ENCODE measurements at places on chromosomes 7 and 10. TPM values are rescaled to one million over a fixed set of nuclear protein-coding genes. Genes with fewer than 3 reads are reported as not detected.

DNA sequence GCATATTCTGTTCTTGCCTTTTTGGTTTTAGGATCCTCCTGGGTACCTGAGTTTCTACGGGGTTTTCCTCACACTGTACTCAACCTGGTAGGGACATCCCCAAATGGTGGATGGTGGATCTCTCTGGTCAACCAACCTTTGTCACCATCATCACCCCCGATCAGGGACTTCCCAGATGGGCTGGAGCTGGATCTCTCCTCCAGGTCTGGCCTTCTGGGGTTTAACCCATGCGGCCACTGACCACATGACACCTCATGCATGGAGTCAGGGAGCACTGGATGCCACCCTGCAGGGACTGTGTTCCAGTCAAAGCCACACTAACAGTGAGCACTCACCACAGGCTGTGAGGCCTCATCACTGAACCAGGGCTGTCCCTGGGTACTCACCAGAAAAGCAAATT lies 80.0 kb downstream of the CELF2 start:
- DNase-seq = no peak

DNA sequence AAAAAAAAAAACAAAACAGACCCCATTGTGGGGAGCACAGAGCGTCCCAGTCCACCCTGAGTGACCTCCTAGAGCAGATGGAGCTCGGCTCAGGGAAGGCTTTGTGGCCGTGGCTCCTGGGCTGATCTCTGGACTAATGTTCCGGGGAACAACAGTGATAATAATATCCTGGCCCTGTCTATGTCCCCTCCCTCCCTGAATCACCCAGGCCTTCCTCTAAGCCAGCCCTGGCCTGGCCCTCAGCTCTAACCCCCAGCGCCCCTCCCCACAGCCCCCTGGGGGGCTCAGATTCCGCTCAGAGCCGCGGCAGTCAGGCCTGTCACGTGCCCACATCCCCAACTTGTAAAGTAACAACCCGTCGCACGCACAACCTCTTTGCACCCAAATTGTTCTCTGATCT lies 48.3 kb downstream of the MICALL2 start:
- DNase-seq = no peak

DNA sequence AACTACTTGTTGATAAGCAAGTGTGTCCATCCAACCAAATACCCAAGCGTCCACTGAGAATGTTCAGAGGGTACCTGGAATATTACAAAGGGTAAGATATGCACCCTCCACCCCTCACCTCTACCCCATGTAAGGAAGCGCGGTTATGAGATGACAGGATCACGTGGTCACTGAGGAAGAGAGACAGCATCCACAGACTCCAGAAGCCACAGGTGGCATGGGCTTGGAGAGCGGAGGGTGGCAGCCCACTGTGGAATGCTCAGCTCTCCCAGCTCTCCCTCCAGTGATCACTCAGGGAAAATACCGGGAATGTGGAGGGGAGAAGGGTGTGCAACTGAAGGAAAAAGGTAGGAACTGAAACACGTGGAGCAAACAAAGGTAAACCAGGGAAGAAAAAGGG lies 25.7 kb downstream of the SFMBT2 start:
- DNase-seq = no peak

The SSC4D gene
- 3.5 TPM for total RNA-seq

DNA sequence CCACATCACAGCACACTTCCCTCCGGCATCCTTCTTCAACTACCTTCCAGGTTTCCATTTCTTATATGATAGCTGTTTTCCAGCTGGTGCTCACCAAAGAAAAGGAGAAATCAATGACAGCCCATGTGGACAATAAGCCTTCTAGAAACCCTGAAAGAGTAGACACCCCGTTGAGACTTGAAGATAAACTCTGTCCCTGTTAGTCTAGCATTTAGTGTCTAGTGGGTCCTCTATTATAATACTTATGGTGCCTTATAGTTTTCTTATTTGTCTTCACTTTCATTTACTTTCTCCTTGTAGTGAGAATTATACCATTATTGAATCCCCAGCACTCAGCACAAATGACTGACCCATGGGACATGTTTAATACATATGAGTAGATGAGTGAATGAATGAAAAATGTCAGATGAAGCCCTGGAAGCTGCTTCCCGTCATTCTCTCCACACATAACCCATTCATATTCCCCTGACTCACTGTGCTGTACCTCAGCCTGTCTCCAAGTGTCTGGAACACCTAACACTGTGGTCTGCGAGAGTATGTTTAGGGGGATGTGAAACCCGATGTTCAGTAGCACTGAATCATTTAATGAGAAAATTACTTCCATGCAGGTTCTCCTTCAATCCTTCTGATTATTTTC lies 377.6 kb downstream of the GPR158 start:
- DNase-seq = no peak

DNA sequence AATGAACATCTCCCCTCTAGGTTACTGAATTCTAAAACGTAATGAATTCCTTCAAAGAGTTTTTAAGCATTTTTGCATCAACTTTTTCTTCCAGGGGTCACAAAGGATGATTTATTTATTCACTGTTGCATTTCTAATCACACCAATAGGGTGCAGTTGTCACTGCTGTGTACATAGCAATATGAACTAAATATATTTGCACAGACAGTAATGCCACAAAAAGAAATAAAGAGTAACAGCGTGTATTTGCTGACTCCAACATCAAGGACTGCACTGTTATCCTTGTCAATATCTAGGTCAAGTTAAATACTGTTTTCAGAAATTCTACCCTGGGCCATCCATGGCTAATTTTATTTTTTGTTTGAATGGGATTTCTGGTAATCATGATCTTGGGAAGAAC lies 138.0 kb downstream of the FRMD4A start:
- no peak for DNase-seq

The APBB1IP gene
- total RNA-seq = not detected

The SDK1 gene
- total RNA-seq = not detected

GRCh38 chr7:12567015-12567414 lies 3.5 kb upstream of the SCIN start:
- no peak for DNase-seq

All from PC-9 (cell line).